Osteocyte (in vitro differentiated cells): ENCODE measurements at places on chromosomes 3 and 15. TPM values are rescaled to one million over a fixed set of nuclear protein-coding genes. Genes with fewer than 3 reads are reported as not detected.

LRRK1 gene
- total RNA-seq, result 10.8 and 16.3 TPM in 2 replicates

TYRO3 gene
- 8.1 and 8.3 TPM in 2 replicates for total RNA-seq

CLDN11 gene
- 10.8 and 13.8 TPM in 2 replicates for total RNA-seq

DLEC1 gene
- 0.24 and 0.62 TPM in 2 replicates for total RNA-seq

DNA sequence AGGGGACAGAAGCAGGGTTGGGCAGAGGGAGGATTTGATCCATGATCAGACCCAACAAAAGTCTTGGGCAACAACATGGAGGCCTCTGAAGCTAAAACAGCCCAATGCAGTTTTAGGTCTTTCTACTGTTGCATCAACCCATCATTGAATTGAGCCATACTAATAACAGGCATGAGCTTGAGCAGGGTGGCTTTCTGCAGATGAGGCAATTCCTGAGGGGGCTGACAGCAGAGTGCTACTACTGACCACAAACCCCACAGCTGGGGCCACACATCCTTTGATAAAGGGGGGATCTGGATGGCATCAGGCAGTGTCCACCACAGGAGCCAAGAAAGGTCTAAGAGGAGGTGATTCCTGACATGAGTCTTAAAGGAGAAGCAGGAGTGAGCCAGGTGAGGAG, 517.0 kb upstream of the PPP2R3A start:
- DNase-seq, result no peak

- DNase-seq, result no peak
These were observed 212.2 kb upstream of the PROK2 start for GRCh38 chr3:71997066-71997653.

DNA sequence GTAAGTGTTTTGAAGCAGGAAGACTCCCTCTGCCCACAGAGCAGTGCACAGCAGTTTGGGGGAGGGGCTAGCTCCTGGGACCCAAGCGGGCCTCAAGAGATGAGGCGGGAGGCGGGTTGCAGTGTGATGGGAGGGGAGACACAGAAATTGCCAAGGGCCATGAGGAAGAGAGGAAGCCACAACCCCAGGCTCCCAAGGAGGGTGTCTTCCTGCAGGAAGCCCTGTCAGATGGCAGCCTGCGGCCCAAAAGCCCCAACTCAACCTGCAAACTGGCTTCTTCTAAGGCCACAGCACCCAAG, 7.3 kb upstream of the ISLR2 start:
- no peak for DNase-seq

DNA sequence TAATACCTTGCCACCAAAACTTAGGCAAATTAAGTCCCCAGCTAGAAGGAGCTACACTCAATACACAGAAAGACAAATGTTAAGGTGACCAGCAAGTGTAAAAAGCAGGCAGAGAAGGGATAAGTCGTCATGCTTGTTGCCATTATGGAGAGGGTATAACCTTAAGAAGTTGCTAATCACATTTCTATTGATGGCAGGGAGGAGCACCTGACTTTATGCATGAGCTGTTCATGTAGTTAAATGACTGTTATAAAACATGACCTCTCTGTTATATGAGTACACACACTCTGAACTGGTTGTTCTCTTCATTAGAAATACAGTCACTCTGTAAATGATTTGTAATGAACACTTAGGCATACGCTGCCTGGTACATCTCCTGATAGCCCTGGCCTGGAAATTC, 6.6 kb upstream of the CCNL1 start:
- no peak for DNase-seq
